ENCODE measurements at places on chromosomes 12 and 14. TPM values are rescaled to one million over a fixed set of nuclear protein-coding genes. Genes with fewer than 3 reads are reported as not detected.

ST8SIA1 gene
- not detected for total RNA-seq

CLEC6A gene
- total RNA-seq: not detected

TMPRSS12 gene
- total RNA-seq: not detected

GPR84 gene
- not detected for total RNA-seq

DCD gene
- total RNA-seq: not detected

PRH2 gene
- total RNA-seq: not detected

PLA2G1B gene
- total RNA-seq: not detected

DPPA3 gene
- total RNA-seq: not detected

AKAP5 gene
- 0.30 TPM for total RNA-seq

KCNA1 gene
- not detected for total RNA-seq

Data from A549 treated with GW870086 at 1 μM for 4 hours (cell line).